ENCODE measurements at places on chromosomes 3 and 15. TPM values are rescaled to one million over a fixed set of nuclear protein-coding genes. Genes with fewer than 3 reads are reported as not detected.

Gene TRPC1
- total RNA-seq = 12.5 TPM

Gene TTLL13
- 0.08 TPM for total RNA-seq

Gene PLAAT1
- total RNA-seq = 1.2 TPM

Gene PAK6
- total RNA-seq = not detected

Gene C3orf49
- not detected for total RNA-seq

Gene PLA2G4F
- not detected for total RNA-seq

Gene IGSF11
- not detected for total RNA-seq

Gene BFSP2
- not detected for total RNA-seq

Gene THAP10
- total RNA-seq = 3.1 TPM

Gene PRICKLE2
- total RNA-seq = 26.1 TPM

Gene SLC28A1
- total RNA-seq = not detected

All from epithelial cell of alveolus of lung (primary cell).